ENCODE measurements at places on chromosomes 12 and 14.

- peak; percentile 70 for DNase-seq
Measured at GRCh38 chr14:97379091-97379531, 581.9 kb downstream of the VRK1 start.

DNA sequence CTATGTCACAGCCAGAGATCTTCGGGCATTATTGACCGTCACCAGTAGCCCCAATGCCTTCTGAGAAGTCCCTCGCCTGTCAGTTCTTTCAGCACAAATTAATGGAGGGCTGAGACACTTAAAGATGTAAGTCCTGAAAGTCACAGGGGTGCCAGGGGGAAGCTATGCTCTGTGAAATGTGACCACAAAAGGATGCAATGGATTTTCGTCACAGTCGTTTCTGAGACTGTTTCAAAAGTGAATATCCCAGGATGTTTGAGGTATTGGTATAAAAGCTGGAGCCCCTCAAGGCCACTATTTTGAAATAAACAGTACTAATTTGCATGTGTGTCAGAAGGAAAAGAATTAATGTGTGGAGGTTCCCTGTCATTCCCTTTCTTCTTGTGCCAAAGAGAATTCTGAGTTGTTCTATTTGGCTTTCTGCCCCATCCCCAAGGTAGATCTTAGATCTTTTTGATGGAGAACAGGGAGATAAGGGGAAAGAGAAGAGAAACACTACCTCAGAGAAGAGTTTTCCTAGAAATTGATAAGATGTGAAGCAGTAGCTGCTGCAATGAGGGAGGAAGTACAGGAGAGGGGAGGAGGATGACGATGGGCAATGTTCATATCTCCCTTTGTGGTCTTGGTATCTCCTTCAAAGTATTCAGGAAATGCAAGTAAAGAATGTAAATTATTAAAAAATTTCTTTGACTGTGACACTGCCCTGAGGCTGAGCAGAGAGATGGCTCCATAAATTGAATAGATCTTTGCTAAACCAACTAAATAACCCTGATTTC lies 101.8 kb upstream of the NAP1L1 start:
- no peak for DNase-seq

DNA sequence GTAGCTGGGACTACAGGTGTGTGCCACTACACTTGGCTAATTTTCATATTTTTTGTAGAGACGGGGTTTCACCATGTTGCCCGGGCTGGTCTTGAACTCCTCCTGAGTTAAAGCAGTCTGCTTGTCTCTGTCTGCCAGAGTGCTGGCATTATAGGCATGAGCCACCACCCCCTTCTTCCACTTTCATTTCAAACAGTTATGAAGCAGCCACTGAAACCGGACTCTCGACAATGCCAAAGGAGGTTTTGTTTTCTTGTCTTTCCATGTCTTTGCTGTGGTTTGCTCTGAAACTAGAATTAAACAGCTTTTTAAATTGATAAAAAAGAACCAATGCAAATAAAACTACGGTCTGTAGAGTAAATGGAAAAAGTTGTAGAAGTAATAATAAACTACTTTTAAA lies 30.4 kb downstream of the RAP1B start:
- peak; percentile 72 for DNase-seq

DNA sequence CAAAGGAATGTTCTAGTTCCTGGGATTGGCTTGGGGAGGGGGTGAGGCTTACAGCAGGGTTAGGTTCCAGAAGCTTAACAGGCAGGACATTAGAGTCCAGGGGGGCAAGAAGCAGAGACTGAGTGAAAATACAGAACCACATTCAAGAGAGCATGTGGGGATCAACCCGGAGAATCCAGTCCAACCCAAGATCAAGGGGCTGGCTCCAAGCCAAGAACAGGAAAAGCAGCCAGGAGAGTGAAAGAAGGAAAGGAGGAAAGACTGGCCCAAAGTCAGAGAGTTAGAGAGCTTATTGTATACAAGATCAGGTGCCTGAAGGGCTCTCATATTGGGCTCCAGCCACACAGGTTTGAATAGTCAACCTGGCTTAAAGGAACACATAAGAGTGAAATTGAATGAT lies 190.3 kb upstream of the CDKN3 start:
- DNase-seq, result no peak

DNA sequence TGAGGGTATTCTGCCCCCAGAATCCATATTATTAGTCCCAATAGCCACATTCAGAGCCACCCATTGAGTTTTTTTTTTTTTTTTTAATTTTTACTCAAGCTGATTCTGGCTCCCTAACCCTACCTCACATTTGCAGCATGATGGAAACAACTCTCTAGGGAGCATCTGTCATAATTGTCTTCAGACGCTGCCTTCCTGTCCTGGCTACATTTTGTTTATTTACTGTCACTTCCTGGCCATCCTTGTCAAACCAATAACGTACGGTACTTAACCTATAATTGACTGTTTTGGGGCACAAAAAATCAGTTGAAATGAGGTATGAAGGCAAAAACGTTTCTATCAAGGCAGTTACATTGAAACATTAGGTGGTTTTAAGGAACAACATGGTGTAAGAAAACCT lies 2.1 kb downstream of the GLIPR1 start:
- DNase-seq, result no peak

DNA sequence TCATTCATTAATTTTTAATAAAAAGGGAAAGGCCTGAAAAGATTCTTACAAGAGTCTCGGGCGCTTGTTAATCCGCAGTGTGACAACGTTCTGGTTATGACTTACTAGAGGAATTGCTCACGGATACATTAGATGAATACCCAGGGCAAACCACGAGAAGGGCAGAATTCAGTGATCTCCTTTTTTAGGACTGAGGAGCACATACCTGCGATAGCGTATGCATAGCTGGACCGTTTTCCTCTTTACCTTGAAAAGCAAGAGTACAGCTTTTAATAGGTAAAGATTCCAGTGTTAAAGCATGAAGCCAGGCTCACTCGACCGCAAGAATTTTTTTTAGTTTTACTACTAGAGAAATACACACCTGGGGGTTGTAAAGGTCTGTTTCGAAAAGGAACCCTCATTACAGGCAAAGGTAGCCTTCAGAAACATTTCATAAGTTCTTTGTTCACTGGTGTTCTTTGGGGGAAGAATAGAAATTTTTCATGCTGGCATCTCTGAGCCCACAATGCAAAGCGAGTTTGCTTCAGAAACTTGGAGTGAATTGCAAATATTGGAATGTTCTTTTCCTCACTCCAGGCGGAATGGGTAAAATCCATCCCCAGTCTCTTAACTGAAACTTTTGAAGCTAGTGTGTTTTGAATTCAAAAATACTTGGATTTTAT lies 953 bp downstream of the MAPK1IP1L start:
- no peak for DNase-seq

GRCh38 chr12:9221483-9221882 lies 13.3 kb upstream of the PZP start:
- no peak for DNase-seq

DNA sequence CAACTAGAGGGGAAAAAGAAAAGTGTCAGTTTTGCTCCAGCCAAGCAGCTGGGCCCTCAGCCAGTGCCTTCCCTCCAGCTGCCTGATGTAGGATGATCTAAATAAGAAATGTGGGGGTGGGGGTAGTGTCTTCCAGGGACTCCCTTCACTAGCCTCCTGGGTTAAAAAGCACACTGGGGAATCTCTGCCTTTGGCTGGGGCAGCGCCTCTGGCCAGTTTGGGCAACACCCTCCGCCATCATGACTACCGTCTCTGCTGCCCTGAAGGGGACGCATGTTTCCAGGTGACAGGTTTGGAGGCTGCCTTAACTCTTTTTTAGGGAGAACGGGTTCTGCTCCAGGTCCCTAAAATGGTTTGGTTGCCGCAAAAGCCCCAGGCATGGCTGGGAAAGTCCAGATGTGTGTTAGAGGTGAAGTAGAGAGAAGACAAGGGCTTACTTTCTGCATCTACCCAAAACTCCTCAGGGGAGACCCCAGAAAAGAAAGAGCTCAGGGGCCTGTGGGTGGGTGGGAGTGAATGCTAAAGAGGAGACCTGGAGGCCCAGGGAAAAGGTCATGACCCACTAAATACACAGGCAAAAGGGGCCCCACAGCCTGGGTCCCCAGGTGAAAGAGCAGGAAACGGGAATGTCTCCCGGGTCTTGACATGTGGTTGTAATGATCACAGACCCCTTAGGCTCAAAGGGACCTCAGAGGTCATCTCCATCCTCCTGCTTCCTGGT lies 132.8 kb upstream of the CCND2 start:
- peak; percentile 56 for DNase-seq

DNA sequence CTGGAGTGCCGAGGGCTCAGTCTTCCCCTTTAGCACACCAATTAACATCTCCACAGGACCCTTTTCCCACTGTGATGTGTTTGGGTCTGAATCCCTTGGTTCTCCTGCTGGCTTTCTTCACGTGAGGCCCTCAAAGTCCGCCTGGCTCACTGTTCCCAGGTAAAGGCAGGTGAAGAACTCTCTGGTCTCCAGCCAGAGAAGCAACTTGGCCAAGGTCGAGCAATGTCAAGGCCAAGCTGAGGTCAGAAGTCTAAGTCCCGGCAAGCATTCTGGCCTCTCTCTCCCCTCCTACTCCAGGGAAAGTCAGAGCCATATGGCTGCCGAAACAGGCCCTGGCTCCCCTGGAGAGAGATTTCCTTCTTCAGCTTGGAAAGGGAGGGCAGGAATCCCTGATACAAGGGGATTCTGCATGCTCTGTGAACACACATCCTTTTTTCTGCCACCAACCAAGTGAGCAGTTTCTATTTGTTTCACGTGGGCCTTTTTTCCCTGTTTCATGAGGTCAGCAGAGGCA lies 61.4 kb upstream of the ESRRB start:
- DNase-seq, result no peak

DNA sequence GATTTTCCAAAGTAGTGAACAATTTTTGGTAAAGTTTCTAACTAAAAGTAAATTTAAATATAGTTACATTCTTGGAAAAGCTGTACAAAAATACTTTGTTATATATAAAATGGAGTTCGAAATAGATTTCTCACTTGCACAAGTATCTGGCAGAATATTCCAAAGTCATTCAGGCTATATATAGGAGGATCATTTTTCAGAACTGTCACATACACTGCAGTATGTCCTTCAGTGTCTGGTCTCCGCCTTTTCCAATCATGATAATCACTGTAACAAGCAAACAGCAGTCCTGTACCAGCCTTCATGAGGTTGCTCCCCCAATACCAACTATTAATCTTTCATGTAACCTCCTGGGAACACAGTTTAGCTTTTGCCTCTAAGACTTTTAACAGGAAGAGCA lies 18.6 kb downstream of the TBK1 start:
- DNase-seq, result no peak

DNA sequence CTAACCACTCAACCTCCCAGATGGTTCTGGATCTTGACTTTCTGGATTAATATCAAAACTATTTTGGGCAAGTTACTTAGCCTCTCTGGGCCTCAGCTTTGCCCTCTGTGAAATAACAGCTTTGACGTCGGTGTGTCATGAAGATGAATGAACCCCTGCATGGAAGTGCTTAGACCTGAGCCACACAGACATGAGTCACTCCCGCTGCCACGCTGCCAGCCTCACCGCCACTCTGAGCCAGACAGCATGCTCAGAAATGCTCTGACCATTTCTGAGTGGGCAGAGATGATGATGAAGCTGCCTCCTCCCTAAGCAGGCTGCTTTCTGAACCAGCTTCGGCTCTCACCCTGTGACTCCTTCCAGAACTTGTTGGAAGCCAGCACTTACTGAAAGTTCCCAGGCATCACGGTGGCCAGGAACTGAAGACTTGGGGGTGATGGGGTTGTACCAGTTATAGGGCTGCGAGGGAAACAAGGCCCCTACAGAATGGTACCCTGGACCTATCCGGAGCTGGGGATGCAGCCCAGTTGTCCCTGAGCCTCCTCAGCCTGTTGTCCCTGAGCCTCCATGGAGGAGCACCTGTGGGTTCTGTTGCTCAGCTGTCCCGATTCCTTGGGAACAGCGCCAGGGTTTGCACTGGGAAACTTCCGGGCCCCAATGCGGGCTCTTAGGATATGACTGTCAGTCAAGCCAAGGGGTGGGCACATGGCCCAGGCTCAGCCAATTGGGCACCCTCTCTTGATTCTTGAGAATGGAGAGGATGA lies 2.0 kb upstream of the CCDC197 start:
- peak; percentile 80 for DNase-seq

- DNase-seq, result no peak
Measured at GRCh38 chr12:84701041-84701440, 211.6 kb downstream of the SLC6A15 start.

DNA sequence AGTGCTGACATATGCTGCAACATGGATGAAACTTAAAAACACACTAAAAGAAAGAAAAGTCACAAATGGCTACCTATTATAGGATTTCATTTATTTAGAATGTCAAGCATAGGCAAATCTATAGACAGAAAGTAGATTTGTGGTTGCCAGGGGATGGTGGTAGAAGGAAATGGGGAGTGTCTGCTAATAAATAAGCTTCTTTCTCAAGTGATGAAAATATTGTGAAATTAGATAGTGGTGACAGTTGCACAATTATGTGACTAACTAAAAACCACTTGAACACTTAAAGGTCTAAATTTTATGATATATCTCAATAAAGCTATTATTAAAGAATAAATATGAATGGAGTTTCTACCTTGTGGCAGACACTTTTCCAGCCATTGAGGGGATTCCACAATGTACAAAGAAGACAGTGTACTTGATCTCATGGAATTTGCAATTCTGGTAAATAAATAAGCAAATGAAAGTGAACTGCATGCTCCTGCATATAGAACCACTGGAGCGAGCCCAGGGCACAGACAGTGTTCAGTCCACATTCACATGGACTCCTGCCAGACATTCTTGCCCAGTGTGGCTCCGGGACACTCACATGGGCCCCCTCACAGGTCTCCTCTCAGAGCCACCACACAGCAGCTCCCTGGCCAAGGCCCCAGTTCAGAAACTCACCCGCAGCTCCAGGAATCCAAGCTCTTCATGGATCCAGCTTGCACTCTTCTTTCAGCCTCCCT lies 107.1 kb upstream of the ARID2 start:
- DNase-seq, result no peak

- no peak for DNase-seq
Measured at GRCh38 chr14:66330916-66331315, 155.3 kb upstream of the CCDC196 start.

- no peak for DNase-seq
Measured at GRCh38 chr14:68696721-68697495, 96.0 kb downstream of the ZFP36L1 start.

DNA sequence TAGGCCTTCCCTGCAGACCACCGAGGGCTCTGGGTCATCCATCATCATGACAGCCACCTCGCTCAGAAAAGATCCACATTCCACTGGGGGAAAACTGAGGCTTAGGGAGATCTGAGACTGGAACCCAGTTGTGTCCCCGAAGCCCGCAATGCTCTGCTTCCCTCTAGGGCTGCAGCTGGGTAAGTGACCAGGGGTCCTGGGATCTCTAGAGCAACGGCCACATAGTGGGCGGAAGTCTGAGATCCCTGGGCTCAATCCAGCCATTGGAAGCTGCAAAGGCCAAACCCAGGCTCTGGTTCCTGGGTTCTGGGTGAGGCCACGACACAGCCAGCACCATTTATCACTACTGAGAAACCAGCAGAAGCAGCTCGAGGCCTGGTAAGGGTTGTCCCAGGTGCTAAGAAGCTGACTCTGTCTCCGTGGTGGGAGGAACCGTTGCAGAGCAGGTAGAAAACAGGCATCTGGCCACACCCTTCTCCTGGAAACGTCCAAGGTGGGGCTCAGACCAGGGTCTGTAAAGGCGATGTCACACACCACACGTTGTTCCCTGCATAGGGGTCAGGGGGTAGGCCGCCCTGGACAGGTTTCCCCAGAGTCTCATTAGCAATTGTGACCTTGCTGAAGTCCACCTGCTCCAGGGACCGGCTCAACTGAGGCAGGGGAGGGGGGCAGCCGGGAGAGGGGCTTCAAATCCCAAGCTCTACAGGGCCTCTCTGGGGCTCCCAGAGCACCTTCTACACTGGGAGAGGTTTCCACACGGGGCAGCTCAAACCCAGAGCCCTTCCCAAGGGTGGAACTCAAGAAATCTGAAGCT lies 38.6 kb downstream of the BCL11B start:
- DNase-seq, result no peak

- no peak for DNase-seq
Measured at GRCh38 chr12:20731274-20731673, 36.1 kb downstream of the SLCO1C1 start.
